ENCODE measurements at places on chromosomes 1 and 21. TPM values are rescaled to one million over a fixed set of nuclear protein-coding genes. Genes with fewer than 3 reads are reported as not detected.

GRCh38 chr1:34685225-34685624 is 69.6 kb upstream of the GJB5 start:
- no peak for DNase-seq

DNA sequence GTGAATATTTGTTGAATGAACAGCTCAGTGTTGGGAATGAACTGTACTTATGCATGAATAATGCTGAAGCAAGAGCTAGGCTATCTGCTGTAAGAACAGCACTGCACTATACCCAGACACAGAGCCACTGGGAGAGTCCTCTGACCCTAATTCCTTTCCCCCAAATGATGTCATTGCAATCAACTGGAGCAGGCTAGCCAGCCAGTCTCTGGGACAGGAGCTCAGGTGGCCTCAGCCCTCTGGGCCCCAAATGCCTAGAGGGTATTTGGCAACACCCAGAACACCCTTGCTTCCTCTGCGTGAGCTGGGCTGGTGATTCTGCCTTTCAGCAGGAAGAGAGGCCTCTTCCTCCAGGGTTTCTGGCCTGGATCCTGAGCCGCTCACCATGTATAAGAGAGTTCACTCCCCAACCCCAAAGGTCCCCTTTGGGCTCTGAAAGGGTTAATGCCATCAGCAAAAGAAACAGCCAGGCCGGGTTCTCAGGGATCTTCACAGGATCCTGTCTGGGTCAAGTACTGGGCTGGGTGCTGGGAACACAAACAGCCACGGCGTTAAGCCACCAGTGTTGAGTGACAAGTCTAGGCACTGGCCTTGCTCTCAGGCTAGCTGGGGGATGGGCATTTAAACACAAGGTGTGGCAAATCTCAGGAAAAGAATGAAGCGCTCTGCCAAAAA is 3.7 kb upstream of the PADI4 start:
- DNase-seq = no peak

DNA sequence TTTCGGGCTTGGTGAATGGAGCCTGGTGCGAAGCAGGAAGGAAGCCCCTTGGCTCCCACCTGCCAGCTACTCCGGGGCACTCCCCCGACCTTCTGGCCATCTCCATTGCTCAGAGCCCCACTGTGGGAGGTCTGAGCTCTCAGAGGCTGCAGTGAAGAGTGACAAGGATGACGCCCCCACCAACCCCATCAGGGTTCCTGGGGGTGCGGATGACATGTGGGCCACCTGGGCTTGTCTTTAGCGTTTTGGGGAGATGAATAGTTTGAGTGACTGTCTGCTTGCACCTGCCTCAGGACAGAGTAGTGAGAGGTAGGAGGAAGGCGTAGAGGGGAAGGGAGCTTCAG is 43.2 kb upstream of the LBR start:
- DNase-seq = no peak

C1orf94 gene
- total RNA-seq = not detected

CELA2A gene
- not detected for total RNA-seq

DNA sequence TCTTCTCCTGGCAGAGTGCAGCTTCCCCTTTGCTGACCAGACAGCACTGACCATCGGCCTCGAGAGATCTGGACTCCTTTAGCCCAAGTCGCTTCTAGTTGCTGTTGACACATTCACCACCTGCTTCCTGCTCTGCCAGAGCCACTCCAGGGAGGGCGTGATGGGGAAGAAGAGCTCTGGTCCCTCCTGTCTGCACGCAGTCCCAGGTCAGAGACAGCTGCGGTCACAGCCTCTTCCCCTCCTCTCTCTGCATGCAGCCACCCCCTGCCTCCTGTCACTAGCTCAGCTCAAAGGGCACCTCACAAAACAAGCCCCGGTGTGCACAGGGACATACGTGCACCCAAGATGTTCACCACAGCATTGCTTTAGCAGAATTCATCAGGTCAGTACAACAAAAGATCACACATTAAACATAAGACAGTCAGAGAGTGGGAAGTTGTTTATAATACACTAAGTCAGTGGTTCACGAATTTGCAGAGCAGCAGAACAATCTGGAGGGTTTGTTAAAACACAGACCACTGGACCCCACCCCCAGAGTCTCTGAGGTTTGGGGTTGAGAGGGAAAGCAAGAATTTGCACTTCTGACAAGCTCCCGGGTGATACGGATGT is 132.9 kb downstream of the SYF2 start:
- DNase-seq = peak; percentile 81

- no peak for DNase-seq
Observed at GRCh38 chr1:162985816-162986435, 83.2 kb upstream of the RGS4 start.

DNA sequence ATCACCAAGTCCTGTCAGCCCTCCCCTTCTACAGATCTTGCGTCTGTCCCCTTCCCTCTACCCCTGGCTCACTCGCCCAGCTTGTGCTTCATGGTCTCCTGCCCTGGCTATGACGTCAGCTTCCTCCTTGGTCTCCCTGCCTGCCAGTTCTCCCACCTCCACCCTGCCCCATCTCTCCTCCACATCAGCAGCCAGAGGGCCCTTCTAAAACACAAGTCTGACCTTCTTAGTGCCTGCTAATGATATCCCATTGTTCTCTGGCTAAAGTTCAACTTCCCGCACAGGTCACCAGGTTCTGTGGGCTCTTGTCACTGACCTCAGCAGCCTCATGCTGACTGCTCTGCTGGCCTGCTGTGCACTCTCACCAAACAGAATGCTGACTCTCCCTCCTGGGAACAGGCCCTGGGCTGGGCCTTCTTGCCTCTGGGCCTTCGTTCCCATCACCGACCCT is 24.7 kb upstream of the MYCL start:
- no peak for DNase-seq
